ENCODE measurements at places on chromosomes 2 and 18. TPM values are rescaled to one million over a fixed set of nuclear protein-coding genes. Genes with fewer than 3 reads are reported as not detected.

Gene KIF5C
- total RNA-seq, result 1.7 TPM

DNA sequence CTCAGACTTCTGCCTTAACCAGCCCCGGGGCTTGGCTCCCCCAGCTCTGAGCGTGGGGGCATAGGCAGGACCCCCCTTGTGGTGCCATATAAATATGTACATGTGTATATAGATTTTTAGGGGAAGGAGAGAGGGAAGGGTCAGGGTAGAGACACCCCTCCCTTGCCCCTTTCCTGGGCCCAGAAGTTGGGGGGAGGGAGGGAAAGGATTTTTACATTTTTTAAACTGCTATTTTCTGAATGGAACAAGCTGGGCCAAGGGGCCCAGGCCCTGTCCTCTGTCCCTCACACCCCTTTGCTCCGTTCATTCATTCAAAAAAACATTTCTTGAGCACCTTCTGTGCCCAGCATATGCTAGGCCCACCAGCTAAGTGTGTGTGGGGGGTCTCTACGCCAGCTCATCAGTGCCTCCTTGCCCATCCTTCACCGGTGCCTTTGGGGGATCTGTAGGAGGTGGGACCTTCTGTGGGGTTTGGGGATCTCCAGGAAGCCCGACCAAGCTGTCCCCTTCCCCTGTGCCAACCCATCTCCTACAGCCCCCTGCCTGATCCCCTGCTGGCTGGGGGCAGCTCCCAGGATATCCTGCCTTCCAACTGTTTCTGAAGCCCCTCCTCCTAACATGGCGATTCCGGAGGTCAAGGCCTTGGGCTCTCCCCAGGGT, 5.5 kb downstream of the CTDSP1 start:
- DNase-seq, result no peak

- no peak for DNase-seq
These were observed 27.7 kb downstream of the SNORC start for GRCh38 chr2:232897598-232898408.

DNA sequence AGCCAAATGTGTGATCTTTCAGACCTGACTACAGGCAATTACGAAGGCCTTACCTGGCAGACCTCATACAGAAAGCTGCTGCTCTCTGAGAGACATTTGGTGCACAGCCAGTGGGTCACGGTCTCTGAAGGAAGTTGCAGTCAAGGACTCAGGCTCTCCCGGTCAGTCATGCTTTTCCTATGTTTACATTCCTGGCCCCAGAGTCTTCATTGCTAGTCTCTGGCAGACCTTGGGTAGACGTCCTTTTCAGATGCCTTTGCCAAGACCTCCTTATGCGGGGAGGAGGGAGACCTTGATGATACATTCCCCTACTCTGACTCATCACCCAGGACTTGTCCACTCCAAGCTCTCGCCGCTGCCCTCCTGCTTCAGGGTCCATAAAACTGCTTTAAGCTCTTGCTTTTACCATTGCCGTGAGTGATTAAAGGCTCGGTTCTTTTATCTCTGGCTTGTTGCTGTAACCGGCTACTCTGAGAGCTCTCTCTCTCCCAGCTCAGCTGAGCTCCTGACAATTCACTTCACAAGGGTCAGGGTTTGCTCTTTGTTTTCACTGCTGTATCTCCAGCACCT, 62.0 kb upstream of the SLC35F5 start:
- peak; percentile 95 for DNase-seq

Gene FARP2
- 29.4 TPM for total RNA-seq

DNA sequence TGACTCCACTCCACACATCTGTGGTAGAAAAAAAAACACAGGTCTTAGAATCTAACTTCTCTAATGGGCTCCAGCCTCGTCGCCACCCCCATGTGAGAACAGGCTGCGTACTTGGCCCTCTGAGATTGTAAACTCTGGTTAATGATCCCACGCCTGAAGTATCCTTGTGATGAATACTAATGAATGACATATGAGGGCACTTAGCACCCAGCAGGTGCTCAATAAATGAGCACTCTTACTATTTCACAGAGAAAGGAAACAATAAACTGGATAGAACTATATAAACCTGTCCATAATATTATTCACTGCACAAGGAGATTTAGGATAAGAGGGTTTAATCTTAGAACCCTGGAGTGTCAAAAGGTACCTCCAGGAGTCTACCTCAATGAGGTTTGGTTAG, 310.1 kb upstream of the HNRNPA3 start:
- DNase-seq, result no peak

Gene RGPD3
- not detected for total RNA-seq

Gene REEP1
- 1.8 TPM for total RNA-seq

- DNase-seq, result no peak
These were observed 63.8 kb upstream of the PPM1B start for GRCh38 chr2:44104855-44105271.

DNA sequence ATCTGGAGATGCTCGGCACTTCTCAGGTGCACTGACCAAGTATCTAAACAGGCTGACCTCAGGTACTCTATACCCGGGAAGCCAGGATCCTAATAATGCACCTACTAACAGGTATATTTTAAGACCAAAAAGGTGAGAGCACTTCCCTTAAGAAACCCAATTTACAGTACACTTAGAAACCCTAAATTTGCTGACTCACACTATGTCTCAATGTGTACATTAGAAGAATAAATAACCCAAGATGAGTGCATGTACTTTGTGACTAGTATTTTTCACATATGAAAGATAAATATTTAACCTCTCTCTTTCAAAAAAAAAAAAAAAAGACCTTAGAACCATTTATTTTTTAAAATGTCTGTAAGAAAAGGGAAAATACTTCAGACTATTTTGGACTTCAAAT, 118.8 kb downstream of the ZNF516 start:
- no peak for DNase-seq

- DNase-seq, result no peak
These were observed 20.4 kb upstream of the DAPL1 start for GRCh38 chr2:158774681-158775080.

DNA sequence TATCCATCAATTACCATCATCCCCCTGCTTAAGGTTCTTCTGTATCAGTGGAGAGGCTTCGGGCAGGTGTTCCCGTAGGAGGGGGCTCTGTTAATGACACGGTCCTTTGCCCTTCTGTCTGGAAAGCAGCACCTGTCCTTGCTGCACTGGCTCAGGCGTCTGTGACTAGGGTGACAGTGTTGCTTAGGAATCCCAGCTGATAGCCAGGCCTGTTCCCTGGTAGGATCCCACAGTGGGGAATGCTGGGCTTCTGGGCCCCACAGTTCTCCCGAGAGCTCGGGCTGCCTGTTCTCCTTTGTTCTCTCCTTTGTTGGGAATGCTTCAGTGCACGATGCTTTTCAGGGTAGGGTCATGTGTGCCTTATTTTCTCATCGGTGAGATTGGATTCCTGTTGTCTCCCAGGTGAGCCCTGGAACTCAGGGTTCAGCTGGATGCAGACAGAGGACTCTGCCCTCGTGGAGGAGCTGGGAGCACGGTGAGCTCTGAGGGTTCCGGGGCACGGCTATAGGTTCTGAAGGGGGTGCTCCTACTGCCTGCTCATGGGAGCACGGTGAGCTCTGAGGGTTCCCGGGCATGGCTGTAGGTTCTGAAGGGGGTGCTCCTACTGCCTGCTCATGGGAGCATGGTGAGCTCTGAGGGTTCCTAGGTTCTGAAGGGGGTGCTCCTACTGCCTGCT, 9.6 kb downstream of the SNTG2 start:
- DNase-seq, result no peak

Gene KCNJ13
- total RNA-seq, result 0.12 TPM

- DNase-seq, result peak; percentile 16
These were observed 83.2 kb downstream of the CTIF start for GRCh38 chr18:48621815-48622555.

- DNase-seq, result no peak
These were observed 228.3 kb downstream of the LDLRAD4 start for GRCh38 chr18:13446610-13447461.

DNA sequence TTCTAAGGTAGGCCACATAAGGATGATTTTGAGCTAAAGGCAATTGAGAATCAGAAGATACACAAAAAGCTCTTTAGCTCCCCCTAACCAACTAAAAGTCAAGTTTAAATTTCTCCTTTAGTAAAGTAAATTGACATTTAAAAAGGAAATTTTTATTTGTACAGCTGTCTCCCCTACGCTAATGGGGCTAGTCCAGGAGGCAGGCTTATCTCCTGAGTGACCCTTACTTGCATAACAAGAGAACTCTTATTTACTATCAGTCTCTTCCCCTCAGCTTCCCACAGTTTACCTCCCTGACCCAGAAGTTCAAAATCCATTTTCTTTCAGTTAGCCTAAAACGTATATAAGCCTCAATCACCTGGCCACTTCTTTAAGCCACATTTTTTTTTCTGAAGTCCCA, 1002.8 kb upstream of the NRXN1 start:
- no peak for DNase-seq

DNA sequence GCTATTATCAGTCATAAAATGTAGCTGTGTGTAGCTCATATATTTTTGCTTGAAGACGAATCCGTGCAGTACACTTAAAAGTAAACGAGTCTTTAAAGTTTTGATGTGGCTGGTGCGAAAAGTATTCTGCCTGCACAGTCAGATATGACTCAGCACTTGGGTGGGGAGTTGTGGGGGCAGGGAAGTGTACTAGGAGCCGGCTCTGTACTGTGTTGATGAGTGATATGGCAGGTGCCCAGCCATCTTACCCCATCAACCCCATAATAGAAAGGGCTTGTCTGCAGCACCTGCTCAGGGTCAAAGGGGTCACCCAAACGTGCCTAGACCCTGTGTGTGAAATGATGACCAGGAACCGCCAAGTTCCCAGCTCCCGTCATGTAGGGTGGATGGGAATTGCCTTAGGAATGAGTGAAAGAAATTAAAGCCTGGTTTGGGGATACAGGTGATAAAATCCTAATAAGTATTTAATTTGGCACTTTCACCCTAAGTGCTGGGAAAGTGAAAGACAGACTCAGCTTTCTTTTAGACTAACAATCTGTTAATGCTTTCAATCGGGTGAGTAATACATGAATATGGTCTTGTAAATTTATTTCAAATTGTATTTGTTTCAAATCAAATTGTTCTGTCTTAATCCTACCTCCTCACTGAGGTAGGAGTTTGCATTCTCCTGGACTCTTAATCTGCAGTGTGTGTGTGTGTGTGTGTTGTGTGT, 48.0 kb downstream of the BCL2L11 start:
- peak; percentile 61 for DNase-seq

GRCh38 chr2:239894276-239894675, 130.9 kb downstream of the NDUFA10 start:
- no peak for DNase-seq

DNA sequence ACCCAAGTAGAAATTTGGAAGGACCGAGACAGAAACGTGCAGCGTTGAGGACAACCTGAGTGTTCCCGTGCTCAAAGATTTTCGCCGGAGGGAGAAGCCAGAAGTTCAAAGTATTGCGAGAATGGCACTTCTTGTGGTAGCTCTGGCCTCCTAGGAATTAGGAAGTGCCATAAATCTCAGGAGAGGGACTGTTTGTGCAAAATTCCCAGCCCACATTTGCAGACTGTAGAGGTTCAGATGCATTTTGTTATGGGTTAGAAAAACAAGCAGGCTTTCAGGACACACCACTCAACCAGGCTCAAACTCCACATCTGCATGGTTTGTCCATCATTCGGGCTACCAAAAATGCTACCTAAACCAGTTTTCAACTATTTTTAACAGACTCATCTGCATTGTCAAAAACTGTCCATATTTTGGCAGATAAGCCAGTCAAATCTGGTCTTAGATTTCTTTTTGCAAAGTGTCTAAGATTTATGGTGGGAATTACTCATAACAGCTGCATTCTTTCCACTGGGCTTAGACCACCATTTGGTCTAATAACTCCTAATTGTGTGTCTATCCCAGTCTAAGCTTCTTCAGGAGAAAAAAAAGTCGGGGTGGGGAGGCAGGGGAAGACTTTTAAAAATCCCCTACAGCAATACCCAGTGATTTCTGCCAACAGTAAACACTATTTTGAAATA, 422.9 kb downstream of the ARHGAP15 start:
- peak; percentile 34 for DNase-seq

GRCh38 chr2:96159084-96159830, 14.0 kb upstream of the DUSP2 start:
- DNase-seq, result no peak

DNA sequence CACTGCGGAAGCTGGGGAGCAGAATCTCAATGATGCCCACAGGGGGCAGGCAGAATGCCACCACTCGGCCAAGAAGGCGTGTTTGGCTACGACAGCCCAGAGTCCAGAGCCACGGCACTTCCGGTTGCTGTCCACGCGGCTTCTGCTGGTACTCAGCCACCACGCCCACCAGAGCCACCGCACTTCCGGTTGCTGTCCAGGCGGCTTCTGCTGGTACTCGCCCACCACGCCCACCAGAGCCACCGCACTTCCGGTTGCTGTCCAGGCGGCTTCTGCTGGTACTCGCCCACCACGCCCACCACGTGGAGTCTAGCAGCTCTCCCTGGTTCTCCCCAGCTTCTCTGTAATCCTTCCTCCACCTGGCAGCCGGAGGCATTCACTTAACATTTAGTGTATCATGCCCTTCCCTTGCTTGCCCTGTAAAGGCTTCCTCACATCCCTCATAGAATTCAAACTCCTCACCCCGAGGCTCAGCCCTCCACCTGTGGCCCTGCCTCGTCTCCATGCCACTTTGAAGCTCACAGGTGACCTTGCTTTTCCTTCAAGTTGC, 40.1 kb upstream of the APCDD1 start:
- no peak for DNase-seq

GRCh38 chr2:71190656-71191569, 36.0 kb downstream of the PAIP2B start:
- no peak for DNase-seq

DNA sequence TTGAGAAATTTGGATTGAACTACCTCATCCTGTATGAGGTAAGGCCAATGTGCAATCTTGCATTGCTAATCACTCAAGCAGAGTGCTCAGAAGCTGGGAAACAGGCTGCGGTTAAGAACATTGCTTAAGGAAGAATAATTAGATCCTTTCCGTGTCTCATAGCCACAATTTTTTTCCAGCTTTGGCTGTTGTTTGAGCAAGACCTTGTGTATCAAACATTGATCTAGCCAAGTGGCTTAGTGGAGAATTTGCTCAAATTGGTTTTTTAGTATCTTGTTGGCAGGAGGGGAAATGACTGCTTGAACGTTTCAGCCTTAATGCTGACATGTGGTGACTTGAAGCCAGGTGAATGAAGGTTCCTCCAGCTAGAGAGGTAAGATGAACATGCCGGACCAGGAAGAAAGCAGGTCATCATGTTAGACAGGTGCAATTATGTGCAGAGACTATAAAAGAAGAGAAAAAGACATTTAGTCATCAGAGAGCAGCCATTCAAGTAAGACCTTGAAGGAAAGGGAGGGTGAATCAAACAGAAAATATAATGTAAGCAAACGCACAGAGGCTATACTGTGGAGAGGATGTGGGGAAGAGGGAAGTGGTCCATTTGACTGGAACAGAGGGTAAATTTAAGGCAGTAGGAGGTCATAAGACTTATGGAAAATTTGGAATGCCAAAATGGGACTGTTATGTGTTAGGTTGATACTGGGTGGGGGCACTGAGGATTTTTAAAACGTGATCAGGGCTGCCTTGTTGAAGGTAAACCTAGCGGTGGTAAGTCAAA, 98.9 kb upstream of the CYP1B1 start:
- DNase-seq, result peak; percentile 24

Data from H4 (cell line).